Right ventricle myocardium inferior (tissue), 1 donor: ENCODE measurements at places on chromosomes 7 and 10. TPM values are rescaled to one million over a fixed set of nuclear protein-coding genes. Genes with fewer than 3 reads are reported as not detected.

The CDNF gene
- total RNA-seq, result 1.9 TPM

- no peak for DNase-seq
Measured at GRCh38 chr10:114616516-114616915, 41.6 kb downstream of the ABLIM1 start.

DNA sequence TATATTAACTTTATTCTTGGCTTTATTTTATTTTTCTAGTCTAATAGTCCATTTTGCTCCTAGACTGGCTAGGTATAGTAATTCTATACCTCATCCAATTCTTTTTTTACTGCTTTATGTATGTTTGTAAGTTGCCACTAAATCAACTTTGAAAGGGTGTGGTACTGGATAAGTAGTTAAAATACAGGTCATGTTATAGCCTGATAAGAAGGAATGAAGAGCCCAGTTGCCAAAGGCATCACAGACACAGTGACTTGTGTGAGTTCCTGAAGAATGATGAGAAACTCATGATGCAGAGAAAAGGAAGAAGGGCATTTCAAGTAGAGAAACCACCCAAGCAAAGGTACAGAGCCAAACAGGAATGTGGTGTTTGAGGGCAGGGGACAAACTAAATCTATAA is 27.3 kb downstream of the NAPEPLD start:
- no peak for DNase-seq

GRCh38 chr10:1661859-1662437 is 75.4 kb downstream of the ADARB2 start:
- no peak for DNase-seq

The ASB10 gene
- total RNA-seq, result 41.4 TPM

- no peak for DNase-seq
Measured at GRCh38 chr10:63267414-63268148, 134.5 kb downstream of the NRBF2 start.

DNA sequence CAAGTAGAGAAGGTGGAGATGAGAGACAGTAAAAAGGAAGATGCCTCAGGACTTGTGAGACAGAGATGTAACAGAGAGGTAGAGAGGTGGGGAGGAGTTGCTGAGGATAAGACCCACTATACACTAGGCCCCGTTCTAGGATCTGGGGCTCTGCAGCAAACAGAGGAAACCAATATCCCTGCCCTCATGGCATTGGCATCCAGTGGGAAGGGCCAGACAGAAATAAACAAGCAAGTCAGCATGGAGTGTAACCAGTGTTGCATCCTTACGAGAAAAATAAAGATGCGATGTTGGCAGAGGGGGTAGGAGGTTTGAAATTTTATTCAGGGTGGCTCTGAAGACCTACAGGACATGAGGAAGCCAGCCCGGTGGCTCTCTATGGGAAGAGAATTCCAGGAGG is 22.0 kb upstream of the EEPD1 start:
- DNase-seq, result no peak

GRCh38 chr10:117621795-117622420 is 79.4 kb downstream of the EMX2 start:
- no peak for DNase-seq

DNA sequence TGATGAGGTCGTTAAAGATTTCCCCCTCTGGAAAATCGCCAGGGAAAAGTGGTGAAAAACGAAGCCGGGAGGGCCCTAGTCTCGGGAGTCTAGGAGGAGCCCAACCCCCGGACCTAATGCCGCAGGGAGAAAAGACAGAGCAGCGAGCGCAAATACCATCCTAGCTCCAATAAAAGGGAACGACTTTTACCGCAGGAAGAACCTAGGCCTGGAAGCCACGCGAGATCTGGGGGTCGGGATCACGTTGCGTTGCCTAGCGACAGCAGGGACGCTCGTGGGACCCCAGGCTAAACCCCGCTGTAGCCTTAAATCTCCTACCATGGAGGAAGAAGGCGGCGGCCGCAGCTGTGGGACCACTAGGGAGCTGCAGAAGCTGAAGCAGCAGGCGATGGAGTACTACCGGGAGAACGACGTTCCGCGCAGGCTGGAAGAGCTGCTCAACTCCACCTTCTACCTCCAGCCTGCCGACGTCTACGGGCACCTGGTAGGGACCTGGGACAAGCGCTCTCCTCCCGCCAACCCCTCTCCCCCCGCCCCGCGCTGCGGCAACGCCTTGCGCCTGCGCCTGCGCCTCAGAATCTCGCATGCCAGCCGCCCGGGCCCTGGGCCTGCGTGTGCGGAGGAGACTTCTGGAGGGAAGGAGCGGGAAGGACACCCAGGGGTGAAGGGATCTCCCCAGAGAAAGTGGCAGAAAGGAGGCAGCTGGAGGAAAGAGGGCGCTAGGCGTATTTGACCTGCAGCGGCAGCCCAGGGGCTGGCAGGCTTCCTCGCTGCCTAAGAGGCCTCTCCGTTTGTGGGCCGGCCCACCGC is at the start of gene ENO4:
ENO4 (plus strand) TSS at position 252 of the 810 bp plus-strand sequence; CDS start at position 320, 68 bp downstream.
- peak; percentile 83 for DNase-seq

GRCh38 chr10:12195281-12195602 is 449 bp downstream of the NUDT5 start:
- no peak for DNase-seq

DNA sequence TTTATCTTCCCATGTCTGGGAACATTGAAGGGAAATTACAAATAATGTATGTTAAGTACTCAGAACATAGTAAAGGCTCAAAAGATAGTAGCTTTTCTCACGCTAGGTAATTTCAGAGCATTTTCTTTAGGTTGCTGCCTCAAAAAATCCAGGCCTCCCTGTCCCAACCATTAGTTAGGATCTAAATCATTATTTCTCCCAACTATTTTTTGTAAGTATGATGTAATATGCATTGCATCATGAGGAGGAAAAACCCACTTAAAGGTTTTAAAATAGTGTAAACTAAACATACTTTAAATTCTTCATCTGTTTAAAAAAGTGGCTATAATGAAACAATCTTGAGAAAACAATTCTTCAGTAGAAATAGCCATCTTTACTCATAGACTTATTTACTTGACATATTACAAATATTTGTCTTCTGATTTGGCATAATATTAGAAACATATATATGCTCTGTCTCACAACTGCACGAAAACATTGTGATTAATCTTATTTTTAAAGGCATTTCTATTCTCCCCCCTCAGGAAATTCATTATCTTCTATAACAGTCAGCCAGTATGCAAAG is 329.3 kb downstream of the ELMO1 start:
- DNase-seq, result no peak

GRCh38 chr10:21926949-21927348 is 76.6 kb downstream of the DNAJC1 start:
- DNase-seq, result no peak

The CALCR gene
- 0.05 TPM for total RNA-seq

The TMEM72 gene
- total RNA-seq, result not detected

DNA sequence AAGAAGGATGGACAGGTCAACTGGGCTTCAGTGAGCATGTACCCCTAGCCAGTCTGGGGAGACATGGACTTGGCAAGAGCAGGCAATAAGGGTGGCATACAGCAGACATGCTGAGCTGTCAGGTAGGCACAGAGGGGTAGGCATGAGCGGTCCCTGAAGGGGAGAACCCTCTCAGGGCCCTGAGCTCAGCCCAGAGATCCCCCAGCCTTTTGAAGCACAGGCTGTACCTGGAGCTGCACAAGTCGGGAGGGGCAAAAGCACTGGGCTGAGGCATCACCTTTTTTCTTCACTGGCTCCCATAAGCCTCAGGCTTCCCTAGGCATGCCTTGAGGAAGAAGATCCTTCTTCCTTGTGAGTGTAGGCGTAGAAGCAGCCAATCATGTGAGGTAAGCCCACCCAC is 42.3 kb downstream of the ZNF727 start:
- no peak for DNase-seq

DNA sequence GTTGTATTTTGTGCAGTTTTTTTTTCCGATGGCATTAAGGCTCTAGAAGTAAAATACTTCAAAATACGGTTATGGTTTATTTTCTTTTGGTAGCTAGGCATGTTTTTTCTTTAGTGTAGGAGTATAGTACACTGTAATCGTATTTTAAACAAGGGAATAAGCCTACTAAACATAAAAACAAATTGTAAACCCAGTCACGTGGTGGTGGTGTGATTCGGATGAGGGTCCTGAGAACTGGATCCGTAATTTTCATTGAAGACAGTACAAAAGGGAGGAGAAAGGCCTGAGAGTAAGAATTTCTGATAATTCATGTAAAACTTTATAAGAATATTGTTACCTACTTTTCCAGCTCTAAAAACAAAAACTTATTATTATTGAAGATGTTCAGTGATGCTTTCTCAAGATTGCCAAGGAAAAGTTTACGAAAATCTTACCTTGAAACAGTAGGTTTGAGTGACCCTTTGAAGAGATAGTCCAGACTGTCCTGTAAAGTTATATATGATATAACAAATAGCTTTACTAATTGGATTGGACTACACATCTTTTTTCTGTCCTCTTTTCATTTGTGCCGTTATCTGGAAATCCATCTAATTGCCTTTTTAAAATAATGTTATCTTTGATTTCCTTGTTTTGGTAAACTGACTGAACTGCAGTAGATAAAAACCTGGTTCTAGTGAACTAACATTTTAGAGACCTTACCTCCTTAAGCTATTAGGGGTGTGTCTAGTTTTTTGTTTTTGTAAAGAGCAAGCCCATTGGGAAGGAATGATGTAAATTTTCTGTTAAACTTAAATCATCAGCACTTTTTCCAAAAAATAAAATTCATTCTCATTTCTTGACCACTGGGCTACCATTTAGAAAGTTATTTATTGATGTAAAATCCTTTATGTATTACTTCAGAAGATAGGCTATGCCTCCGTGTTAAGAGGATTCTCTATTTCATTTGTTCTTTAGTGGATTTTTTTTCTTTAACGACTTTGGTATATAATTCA is 1.0 kb upstream of the PBLD start:
- no peak for DNase-seq

GRCh38 chr10:55233505-55233904 is 432.5 kb upstream of the PCDH15 start:
- DNase-seq, result no peak
